Lung microvascular endothelial cell (primary cell): ENCODE measurements at places on chromosomes 2 and 18. TPM values are rescaled to one million over a fixed set of nuclear protein-coding genes. Genes with fewer than 3 reads are reported as not detected.

The LRRC30 gene
- not detected in 2 replicates for total RNA-seq

The MERTK gene
- 13.9 and 21.6 TPM in 2 replicates for total RNA-seq

The GPR155 gene
- total RNA-seq: 0.65 and 0.99 TPM in 2 replicates

The MYCN gene
- total RNA-seq: 2.6 and 9.5 TPM in 2 replicates
